ENCODE measurements at places on chromosomes 2 and 18.
A peak's percentile ranks its signal among the peaks of the same experiment; 100 is the strongest.

DNA sequence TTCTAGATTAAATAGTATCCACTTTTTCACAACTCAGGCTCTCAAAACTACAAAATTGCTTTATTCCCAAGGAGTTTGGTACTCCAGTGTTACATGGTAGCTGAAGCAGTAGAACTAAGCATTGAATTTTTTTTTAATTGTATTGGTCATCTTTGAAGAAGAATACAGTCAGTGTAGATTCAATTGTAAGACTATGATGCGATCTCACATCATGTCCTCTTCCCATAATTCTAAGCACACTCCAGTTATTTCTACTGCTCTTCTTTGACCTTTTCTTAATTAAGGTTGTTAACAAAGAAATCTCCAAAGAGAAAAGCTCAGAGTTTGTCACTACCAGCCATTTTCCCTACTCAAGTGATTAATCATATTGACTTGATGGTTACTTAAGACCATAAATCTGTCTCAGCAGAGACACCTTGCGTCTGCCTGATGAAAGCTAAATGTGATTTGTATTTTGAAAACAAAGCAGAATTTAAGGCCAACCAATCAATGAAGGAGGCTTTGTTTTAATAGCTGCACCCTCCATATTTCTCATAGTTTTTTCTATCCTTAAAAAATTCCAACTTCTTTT lies 130.2 kb downstream of the DTNA start:
- no peak for DNase-seq

DNA sequence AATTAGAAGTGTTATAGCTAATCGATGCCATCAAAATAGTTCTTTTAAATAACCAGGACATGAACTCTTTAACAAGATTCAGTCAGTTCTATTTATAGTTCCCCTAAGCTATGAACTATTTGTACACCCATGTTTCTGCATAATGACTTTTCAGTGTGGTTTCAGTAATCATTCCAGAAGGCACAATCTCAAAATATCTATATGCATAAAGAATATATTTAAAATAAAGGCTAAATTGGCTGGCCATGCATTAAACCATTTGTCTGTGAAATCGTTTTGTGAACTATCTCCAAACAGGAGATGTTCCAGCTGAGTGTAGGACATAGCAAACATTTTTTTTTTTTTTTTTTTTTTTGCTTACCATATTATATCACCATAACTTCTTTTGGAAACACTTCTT lies 719.3 kb downstream of the PLCL1 start:
- DNase-seq = no peak

DNA sequence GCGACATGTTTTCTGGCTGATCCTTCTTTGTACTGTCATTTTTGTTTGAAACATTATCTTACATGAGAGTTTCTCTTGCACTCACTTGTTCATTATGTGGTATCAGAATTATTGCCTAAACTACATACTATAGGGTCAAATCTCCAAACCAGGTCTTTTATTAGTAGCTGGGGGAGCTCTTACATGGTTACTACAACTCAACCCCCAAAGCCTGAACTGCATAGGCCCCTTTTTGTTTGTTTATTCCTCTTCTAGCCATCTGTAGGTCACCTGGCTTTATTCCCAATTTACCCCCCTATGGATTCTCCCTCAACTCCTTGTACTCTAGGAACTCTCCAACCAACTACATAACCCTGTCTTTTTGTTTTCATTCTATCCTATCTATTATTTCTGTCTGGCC lies 46.7 kb downstream of the PUM2 start:
- no peak for DNase-seq

- DNase-seq = no peak
Measured at GRCh38 chr2:85906748-85907147, 18.0 kb upstream of the ST3GAL5 start.

DNA sequence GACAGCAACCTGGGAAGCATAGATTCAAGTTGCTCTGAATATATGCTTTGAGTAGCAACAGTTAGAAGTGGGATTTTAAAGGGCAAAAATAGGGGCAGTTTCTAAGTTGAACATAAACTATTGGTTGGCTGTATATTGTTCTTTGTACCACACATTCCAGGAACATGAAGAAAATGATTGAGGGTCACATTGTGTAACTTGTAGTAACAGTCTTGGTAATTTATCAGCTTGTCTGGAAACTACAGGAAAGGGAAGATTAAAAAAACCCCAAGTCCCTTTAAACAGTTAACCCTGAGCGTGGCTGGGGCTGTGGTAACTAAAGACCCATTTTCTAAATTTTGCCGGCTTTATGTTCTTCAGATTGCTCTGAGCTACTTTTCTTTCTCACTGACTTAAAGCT lies 7.4 kb downstream of the PLEKHB2 start:
- no peak for DNase-seq

DNA sequence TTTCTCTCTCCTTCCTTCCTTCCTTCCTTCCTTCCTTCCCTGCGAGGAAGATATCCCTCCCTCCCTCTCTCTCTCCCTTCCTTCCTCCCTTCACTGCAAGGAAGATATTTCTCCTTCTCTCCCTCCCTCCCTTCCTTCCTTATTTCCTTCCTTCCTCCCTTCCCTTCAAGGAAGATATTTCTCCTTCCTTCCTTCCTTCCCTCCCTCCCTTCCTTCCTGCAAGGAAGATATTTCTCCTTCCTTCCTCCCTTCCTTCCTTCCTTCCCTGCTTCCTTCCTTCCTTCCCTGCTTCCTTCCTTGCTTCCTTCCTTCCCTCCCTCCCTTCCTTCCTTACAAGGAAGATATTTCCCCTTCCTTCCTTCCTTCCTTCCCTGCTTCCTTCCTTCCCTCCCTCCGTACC lies 229.5 kb downstream of the ZBTB7C start:
- no peak for DNase-seq

- DNase-seq = no peak
Measured at GRCh38 chr2:224410946-224411561, 9.1 kb upstream of the FAM124B start.

GRCh38 chr2:72562451-72563153 lies 263.2 kb downstream of the EXOC6B start:
- DNase-seq = no peak

DNA sequence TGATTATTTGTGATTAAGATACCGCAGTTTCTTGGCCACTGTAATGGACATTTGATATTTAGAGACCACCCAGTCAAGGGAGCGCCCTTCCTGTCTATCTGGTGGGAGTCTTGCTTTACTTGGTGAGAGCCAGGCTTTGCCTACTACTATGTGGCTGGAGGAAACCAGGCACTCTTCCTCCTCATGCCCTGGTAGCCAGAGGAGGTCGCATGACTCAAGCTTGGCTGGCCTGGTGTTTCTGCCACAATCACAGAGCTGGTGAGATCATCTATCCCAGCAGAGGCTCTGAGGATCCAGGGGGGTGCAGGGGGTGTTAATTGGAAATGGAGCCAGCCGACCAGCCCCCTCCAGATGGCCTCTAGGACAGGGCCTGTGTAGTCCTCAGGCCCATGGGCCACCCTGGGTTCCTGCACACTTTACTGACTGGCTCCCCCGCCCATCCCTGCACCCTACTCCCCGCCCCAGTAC lies 46.8 kb upstream of the BIN1 start:
- DNase-seq = peak; percentile 23
